ENCODE measurements at places on chromosomes 11 and 22.

GRCh38 chr22:38524429-38524828, 18.3 kb upstream of the DDX17 start:
- DNase-seq: no peak

GRCh38 chr11:68643585-68643984, 40.8 kb upstream of the GAL start:
- no peak for DNase-seq

DNA sequence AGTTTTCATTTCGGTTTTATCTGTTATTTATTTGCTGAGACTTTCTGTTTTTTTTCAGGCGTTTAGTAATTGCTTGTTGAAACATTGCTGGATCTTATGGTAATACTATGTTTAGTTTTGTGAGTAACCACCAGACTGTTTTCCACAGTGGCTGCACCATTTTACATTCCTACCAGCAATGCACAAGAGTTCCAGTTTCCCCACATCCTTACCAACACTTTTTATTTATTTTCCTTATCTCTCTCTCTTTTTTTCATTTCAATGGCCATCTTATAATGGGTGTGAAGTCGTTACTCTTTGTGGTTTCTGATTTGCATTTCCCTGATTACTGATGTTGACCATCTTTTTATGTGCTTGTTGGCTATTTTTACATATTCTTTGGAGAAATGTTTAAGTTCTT, 23.7 kb downstream of the USP47 start:
- no peak for DNase-seq

GRCh38 chr11:67352546-67353316, 615 bp downstream of the POLD4 start:
- DNase-seq: peak; percentile 65

GRCh38 chr11:92533657-92534335, 309.2 kb downstream of the FAT3 start:
- DNase-seq: no peak

DNA sequence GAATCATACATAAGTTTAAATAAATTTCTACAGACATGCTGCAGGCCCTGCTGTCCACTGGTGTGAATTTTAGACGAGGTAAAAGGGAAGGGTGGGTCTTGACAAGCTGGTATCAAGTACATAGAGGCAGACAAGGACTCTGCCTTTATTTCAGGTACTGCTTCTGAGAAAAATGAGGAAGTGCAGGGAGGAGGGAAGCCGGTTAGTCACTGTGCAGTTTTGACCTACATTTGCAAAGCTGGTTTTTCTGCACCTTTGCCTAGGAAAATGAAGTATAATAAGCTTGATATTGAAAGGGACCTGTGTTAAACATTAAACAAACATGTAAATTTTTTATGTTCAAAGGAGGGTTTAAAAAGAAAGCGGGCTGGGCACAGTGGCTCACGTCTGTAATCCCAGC, 24.6 kb downstream of the TMEM45B start:
- no peak for DNase-seq

- no peak for DNase-seq
Measured at GRCh38 chr11:122271745-122272144, 155.7 kb upstream of the BLID start.

DNA sequence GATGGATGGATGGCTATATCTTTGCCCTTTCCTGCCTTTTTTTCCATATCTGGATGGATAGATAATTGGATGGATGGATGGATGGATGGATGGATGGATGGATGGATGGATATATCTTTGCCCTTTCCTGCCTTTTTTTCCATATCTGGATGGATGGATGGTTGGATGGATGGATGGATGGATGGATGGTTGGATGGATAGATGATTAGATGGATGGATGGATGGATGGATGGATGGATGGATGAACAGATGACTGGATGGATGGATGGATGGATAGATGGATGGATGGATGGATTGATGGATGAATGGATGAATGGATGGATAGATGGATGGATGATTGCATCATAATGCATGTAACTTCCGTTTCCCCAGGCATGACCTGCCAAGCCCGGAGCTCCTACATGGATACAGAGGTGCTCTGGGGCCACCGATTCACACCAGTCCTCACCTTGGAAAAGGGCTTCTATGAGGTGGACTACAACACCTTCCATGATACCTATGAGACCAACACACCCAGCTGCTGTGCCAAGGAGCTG, 24.9 kb downstream of the KCNJ5 start:
- no peak for DNase-seq

DNA sequence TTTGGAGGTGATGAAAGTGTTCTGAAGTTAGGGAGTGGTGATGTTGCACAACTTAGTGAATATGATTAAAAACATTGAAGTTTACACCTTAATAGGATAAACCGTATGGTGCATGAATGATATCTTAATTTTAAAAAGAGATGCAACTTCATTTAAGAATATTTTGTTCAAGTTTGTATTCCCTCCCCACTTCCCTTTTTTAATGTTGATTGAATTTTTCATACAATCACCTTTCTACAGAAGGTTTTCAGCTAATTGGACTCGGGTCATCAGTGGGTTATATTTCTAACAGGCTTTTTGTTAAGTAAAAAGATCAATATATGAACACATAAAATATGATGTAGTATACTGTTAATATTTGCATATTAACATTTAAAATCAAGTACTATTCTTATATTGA, 72.6 kb downstream of the DDIAS start:
- DNase-seq: no peak

GRCh38 chr11:134033696-134034491, 35.0 kb upstream of the JAM3 start:
- DNase-seq: no peak

GRCh38 chr11:15841931-15842740, 514.2 kb downstream of the SOX6 start:
- DNase-seq: no peak

- no peak for DNase-seq
Measured at GRCh38 chr11:95241681-95242081, 10.7 kb upstream of the SESN3 start.

- no peak for DNase-seq
Measured at GRCh38 chr11:111604392-111605009, 2.3 kb downstream of the SIK2 start.

DNA sequence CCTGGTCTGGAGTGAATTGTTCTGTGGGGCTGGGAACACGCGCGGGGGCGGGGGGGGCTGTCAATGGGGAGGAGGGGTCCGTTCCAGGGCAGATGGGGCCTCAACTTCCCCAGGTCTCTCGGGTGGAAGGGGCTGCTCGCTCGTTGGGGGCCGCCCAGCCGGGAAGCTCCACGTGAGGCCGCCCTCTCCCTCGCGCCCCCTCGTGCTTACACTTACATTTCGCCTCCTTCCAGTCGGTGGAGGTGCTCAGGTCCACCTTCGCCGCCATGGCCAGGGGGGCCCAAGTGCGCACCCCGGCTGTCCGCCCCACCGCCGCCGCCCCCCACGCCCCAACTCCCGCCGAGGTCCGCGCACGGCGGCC, 452 bp downstream of the MACROD1 start:
- DNase-seq: no peak

GRCh38 chr11:110479108-110480101, 49.7 kb downstream of the FDX1 start:
- DNase-seq: no peak

DNA sequence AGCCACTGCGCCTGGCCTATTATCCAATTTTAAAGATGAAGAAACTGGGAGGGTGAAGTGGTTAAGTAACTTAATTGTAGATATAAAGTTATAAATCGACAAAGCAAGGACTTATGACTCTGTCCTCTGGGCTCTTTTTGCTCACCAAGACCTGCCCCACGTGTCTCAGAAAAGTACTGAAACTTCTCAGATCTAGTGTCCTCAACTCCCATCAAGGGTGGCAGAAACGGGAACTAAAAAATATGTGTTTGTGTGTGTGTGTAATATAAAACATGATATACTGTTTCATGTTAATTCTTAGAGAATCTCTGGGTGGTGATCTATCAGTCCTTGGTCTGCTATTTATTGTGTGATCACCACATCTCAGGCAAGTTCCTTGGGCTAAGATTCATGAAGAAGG, 104.9 kb downstream of the GAB2 start:
- DNase-seq: no peak

DNA sequence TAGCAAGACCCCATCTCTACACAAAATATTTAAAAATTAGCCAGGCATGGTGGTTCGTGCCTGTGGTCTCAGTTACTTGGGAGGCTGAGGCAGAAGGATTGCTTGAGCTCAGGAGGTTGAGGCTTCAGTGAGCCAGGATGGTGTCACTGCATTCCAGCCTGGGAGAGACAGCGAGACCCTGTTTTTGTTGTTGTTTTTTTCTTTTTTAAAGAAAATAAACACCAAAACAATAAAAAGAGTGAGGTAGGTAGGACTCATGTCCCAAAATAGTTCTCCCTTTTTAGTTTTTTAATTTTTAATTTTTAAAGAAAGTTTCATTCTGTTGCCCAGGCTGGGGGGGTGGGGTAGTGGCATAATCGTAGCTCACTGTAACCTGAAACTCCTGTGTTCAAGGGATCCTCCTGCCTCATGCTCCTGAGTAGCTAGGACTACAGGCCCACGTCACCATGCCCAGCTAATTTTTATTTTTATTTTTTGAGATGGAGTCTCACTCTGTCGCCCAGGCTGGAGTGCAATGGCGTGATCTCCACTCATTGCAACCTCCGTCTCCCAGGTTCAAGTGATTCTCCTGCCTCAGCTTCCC, 25.5 kb upstream of the MALAT1 start:
- DNase-seq: no peak

DNA sequence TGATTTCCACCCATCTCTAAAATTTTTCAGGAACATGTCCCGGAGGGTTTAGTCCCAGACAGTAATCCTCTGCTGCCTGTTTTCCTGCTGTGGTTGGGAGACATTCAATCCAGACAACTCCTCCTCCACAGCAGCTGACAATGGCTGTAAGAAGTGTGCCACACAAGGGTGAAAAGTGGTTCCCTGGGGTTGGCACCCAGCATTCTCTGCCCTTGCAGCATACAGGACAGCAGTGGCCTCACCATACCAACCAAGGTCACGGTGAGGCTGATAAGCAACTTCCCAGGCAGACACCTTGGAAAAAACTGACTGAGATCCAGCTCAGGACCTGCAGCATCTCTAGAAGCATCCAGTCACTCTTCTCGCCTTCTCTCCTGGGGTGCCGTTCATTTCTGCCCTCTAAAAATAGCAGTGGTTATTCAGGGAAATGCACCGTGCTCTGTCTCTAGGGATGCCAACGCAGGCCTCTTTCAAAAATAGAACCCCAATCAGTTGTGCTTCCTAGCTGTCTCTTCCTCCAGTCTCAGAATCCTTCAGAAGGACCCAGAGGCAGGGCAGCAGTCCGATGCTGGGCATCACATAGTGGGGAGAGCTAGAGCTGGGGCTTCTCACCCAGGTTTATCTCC, 241.0 kb downstream of the TENM4 start:
- no peak for DNase-seq

DNA sequence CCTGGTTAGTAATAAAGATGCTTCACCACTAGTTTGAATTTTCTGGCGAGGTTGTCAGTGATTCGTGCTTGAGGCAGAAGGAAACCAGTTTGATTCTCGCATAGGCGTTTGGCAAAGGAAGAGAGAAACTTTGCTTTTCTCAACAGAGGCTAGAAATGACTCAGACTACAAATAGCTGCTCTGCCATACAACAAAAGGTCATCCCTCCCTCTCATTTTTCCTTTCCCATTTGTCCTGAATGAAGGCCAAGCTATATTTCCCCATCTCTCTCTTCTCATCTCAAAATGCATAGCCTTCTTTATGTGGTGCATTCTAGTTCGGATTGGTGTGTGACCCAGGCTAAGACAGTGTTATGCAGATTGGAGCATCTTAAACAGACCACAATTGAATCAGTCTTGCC, 741.4 kb downstream of the NTM start:
- no peak for DNase-seq

DNA sequence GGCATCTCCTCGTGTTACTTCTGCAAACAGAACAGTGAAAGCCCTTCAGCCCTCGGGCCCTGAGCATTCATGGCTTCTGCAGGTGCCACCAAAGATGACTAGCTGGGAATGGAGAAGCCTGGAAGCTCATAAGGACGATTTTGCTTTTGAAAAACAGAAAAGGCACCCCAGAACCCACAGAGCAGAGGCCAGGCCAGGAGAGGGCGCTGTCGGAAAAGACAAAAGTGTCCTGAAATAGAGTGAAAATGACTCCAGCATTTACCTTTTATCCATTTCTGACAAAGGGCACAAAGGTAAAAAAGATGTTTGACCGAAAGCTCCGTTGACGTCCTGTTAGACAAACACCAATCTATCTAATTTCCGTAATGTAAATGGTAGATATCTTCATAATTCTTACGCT, 37.6 kb downstream of the ZNF195 start:
- peak; percentile 61 for DNase-seq

DNA sequence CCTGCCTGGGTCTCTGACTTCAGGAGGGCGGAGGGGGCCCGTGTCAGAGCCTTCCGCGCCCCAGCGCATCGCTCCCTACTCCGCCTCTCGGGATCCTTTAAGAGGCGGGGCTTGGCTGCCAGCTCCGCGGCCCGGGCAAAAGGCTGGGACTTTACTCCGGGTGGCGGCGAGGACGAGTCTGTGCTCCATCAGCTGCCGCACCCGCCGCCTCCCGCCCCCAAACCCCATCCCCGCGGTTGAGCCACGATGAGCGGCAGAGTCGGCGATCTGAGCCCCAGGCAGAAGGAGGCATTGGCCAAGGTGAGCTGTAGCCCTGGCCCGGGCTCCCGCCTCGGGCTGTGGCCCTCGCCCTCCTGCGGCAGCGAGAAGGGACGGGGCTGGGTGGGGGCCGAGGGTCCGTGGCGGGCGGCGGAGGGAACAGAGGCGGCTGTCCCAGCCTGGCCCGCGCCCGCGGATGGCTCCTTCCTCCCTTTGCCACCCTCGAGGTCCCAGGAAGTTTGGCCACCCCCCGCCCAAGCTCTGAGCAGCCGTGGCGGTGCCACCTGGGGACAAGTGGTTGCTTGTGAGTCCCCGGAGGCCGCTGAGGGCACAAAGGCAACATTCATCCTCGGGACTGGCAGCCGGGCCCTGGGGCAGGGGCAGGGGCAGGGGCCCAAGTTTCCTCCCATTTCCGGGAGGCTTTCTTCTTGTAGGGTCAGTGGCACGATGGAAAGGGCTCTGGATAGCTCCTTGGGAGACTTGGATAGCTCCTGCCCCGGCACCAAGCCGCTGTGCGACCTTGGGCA, at the start of gene SEC14L2:
Gene SEC14L2, plus strand, starts transcription at position 148 of the 785 bp plus-strand sequence. Its CDS starts 99 bp downstream, at position 247.
- DNase-seq: peak; percentile 37

DNA sequence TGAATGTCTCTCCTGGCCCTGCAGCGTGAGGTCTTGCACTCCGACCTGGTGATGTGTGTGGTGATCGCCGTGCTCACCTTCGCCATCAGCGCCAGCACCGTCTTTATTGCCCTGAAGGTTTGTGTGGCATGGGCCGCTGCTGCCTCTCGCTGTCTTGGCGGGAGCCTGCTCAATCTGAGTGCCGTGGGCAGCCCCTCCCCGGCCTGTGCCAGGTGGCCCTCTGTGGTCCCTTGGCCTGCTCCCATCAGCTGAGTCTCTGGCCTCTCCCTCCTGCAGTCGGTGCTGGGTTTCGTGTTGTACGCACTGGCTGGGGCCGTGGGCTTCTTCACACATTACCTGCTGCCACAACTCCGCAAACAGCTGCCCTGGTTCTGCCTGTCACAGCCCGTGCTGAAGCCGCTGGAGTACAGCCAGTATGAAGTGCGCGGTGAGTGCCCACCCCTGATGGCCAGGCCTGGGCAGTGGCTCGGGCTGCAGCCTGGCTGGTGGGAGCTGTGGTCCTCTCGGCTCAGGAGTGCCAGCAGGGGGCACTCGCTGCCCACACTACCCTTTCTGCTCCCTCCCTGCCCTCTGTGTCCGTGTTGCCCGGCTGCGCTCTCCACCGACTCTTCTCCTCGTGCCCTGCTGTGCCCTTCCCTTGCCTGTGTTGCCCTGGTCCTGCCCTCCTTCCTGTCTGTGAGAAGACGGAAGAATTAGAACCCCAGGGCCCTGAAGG, 10.2 kb downstream of the PCNX3 start:
- DNase-seq: no peak
